BJ (cell line): ENCODE measurements at places on chromosomes 13 and 19.

- DNase-seq: no peak
These were observed 579.5 kb downstream of the DCT start for GRCh38 chr13:93899981-93900380.

GRCh38 chr19:46068345-46069258 is 27.8 kb upstream of the IGFL4 start:
- peak; percentile 83 for DNase-seq

DNA sequence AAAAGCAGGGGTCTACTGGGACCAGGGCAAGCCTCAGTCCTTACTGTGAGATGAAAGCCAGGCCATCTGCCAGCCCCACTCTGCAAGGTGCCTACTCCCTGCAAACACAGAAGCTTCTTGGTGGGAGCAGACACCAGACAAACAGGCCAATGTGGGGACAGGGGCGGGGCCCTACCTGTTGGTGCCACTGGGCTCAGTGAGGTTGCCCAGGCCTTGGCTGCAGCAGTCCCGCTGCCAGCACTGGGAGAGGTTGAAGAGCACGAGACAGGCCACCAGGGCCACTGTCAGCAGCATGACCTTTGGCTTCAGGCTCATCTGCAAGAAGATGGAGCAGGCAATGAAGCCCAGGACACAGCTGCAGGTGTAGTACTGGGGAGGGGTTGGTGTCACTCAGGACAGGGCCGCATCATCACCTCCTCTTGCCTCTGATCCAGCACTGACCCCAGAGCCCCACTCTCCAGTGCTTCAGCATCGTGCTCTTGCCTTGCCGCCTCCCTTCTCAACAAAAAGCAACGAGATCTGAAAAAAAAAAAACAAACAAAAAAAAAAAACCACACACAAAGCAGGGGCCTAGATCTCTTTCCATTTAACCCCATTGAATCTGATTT is 72.6 kb downstream of the NBEA start:
- no peak for DNase-seq

DNA sequence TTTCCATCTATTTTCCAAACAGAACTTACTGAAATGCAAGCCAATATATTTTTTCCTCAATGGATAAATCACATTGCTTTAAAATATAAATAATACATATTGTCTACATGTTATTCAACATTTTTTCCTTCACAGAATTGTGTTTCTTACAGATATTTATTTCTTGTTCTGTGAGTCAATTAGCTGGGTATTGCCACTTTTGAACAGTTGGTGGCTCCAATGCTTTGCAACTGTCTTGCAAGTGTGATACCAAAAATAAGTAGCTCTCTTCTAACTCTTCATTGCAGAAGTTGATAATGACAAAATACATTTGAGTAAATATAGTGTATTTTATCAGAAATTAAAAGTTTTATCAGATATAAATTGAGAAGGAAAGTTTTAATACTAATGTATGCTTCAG is 17.1 kb upstream of the GPC5 start:
- no peak for DNase-seq

DNA sequence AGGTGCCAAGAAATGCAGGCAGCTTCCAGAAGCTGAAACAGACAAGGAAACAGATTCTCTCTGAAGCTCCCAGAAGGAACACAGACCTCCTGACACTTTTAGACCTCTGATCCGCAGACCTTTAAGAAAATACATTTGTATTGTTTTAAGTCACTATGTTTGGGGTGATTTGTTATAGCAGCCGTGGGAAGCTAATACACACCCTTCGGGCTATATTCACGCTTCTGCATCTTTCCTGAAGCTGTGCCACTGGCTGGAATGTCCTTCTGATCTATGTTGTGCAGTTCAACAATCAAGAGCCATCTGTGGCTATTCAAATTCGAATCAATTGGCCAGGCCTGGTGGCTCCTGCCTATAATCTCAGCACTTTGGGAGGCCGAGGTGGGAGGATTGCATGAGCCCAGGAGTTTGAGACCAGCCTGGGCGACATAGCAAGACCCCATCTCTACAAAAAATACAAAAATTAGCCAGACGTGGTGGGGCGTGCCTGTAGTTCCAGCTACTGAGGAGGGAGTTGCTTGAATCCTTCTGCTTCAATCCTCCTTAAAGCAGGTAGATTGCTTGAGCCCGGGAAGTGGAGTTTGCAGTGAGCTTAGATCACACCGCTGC is 5.8 kb upstream of the DHX34 start:
- DNase-seq: no peak

- DNase-seq: no peak
These were observed 352.9 kb downstream of the FOXO1 start for GRCh38 chr13:40313269-40314200.

DNA sequence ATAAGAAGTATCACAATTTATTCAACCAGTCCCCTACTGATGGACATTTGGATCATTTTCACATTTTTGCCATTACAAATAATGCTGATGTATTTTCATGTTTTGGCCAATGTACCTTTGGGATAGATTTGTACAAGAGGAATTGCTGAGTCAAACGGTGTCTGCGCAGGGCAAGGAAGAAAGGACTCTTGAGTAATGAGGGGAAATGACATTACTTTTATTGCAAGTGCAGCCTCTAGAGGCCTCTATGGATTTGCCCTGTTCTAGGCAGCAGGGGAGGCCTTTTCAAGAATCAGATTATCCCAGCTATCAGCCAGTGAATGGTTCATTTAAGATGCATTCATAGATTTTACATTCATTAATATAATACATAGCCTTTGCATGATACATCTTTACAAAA is 32.9 kb upstream of the GTF3A start:
- DNase-seq: no peak

DNA sequence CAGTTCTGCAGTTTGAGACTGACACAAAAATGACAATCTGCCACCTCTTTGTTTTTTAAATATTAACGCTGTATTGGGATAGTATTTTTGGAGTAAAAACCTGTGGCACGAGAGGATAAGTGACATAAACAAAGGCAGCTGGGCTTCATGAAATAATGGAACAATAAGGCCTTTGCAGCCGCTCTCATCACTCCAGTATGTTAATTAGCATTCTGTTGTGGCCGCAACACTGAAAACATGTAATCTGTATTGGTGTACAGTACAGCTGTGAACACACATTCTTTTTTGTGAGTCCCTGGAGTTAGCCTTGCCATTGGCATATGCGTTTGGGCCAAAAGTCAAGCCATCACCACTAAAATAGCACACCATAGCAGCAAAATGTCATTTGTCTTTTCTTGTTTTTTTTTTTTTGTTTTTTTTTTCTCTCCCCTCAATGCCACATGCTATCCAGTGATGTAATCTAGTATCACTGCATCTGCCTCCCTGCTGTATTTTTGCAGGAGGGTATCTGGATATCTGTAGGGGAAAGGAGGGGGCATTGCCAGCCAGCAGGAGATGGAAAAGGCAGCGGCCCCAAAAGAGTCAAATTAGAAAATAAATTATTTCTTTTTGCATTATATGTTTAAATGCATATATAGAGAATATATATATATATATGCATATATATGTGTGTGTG is 885 bp upstream of the ZNF536 start:
- DNase-seq: no peak

DNA sequence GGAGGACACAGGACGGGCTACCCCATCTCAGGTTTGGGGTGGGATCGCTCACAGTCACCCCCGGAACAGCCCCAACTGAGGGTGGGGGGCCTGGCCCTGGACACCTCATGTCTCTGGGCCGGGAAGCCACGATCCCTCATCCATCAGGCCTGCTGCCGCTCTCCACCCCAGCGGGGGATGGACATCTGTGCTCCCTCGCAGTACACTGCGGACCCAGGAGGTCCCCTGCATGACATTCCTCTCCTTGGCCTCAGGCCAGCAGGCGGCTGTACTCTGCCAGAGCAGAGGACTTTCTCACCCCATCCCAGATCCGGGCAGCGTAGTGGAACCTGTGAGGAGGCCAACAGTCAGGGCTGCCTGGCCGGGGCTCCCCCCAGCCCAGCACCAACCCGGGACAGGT is 15.5 kb downstream of the IRGC start:
- no peak for DNase-seq

DNA sequence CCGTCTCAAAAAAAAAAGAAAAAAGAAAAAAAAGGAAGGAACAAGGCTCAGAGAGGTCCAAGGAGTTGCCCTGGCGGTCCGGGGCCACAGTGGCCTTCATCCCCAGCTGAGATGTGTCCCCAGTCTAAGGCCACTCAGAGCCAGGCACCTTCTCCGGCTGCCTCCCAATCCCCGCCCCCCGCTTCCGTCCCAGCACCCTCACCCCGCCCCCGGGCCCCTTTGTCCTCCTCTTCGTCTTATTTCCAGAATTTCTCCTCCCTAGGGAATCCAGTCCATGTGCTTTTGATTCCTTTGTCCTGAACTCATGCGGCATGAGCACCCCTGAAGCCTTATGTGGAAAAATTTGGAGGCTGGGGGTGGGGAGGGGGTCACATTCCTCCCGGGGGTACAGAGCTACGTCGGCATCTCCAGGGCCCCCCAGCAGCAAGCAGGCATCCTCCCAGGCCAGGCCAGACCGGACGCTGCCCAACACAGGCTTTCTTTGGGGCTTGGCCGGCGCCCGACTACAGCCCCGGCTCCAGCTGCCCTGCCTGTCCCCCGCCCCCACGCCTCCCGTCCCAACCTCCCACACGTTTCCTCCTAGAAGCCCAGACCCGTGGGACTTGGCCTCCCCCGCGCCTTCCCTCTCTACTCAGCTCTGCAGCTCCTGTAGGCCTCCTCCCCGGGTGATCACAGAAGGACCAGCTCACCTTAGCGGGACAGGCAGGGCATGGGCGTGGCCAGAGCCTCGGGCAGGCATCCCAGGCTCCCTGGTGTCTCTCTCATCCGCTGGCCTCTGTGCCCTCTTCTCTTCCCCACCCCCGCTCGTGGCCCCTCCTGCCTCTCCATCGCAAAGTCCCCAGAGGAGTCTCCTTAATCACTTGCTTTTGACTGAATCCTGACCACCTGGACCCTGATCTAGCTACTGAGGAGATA is 17.8 kb upstream of the ADGRE5 start:
- no peak for DNase-seq

DNA sequence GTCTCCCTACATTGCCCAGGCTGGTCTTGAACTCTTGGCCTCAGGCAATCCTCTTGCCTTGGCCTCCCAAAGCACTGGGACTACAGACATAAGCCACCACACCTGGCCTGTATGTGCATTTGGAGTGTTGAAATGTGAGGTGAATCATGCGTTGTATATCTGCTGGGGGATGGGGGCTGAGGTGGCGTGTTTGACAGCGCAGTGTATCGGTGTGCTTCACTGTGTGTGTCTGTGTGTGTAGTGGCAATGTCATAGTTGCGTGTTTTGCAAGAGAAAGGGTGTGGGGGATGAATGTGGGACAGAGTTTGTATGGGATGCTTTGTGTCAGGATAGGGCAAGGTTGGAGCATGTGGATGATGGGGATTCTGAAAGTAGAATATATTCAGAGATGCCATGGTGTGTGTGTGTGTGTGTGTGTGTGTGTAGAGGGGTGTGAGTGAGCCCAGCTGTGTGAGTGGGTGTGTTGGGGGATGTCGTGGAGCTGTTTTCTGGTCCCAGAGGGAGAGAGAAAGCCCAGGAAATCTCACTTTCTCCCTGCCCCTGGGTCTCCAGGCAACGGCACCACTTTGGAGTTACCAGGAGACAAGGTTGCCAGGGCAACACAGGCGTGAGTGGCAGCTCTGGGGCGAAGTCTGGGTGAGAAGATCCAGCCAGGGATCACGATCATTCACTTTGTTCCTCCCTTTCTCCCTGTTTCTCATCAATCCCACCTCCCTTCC is 1.1 kb upstream of the SWSAP1 start:
- no peak for DNase-seq

- no peak for DNase-seq
These were observed 1960.8 kb downstream of the OLFM4 start for GRCh38 chr13:54989418-54989817.

- no peak for DNase-seq
These were observed 19.2 kb downstream of the GPX4 start for GRCh38 chr19:1122972-1123363.
